Brain (organoid and tissue), 16 donors: ENCODE measurements at places on chromosomes 5 and 9.
A peak's percentile ranks its signal among the peaks of the same experiment; 100 is the strongest.

DNA sequence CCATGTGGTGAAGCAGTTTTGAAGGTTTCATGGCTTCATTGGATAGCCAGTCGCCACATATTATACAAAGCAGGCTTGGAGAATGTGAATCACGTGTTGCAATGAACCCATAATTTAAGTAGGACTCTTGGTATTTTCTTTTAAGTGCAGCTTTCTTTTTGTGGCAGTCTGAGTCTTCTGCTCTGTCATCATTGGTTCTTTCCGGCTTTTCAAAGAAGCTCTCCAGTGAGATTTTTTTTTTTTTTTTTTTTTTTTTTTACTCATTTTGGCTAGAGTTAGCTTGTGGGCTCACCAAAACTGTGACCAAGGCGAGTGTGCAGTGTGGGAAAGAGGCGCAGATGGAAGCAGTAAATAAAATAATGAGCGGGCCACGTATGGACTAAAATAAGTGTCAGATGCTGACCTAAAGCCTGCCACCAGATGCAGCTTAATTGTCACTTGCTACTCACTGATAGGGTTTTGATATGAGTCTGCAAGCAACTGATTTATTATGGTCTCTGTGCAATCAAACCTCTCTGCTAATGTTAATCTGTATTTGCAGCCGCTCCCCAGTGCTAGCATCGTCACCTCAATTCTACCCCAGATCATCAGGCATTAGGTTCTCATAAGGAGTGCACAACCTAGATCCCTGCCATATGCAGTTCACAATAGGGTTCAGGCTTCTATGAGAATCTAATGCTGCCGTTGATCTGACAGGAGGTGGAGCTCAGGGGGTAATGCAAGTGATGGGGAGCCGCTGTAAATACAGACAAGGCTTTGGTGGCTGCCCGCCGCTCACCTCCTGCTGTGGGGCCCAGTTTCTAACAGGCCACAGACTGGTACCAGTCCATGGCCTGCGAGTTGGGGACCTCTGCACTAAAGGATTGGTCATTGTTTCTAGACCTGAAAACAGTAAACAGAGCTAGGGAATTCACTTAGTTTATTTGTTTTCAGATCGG lies 45.5 kb upstream of the LARP1 start:
- no peak for DNase-seq

- DNase-seq = peak; percentile 12
These were observed 76.7 kb downstream of the LURAP1L start for GRCh38 chr9:12851341-12852090.

- no peak for DNase-seq
These were observed 49.0 kb upstream of the IRX4 start for GRCh38 chr5:1931604-1932231.

- no peak for DNase-seq
These were observed 87.6 kb downstream of the PHF2 start for GRCh38 chr9:93663877-93664548.

DNA sequence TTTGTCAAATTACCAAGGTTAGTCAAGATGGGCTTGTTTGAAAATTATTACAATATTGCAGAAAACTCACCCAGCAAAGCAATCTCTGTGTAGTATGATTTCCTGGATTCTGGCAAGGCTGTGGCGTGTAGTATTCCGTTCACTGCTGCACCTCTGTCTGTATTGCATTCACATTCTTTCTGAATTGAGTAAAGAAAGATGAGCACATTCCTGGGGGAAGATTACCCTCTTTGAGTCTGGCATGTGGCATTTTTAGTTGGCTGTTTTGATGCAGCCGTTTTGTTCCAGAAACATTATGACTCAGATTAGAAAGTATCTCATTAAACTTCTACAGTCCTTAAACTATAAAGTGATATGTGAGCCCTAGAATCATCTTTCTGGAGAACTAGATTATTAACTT lies 197.7 kb downstream of the TENT4A start:
- no peak for DNase-seq

GRCh38 chr5:100270023-100270771 lies 265.0 kb upstream of the FAM174A start:
- peak; percentile 28 for DNase-seq

DNA sequence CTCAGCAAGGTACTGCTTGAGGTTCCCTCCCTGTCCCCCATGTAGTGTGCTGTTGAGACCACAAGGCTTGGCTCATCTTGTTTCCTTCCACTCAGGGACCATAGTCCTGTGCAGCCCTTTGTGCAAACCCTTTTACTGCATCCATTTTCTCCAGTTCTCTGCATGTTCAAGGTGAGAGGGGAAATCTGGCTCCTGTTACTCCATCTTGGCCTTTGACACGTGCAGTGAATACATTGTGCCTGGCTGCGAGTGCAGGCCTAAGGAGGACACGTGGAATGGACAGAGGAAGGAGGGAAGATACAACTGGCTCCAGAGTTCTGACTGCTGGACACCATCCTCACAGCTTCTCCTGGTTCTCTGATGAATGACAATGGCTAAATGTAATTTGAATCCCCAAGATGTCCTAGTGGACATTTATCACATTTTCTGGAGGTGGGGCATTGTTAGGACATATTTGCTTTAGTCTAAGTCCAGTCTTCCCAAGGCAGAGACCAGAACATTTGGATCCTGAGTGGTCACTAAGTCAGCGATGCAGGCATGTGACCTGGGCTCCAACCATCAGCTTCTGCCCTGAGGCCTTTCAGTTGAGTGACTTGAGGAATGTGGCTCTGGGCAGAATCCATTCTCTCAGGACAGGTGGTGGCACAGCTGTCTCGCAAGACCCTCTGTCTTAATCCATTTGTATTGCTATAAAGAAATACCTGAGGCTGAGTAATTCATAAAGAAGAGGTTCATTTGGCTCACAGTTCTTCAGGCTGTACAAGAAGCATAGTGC lies 189.0 kb upstream of the DAP start:
- DNase-seq = no peak

DNA sequence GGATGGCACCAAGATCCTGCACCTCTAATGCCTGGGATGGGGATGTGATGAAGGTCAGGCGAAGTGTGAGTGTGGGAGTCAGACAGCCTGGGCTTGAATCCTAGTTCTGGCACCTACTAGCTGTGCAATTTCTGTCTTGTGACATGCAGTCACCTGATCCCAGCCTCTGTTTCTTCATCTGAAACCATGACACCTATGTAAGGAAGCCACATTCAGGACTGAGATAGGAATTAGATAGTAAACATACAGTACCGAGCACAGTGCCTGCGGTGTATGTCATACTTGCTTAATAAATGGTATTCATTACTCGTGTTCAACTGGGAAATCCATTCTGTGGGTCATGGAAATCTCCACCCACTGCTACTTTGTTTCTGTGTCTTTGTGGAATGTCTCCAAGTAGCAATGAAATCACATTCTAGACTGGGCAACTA lies 140.6 kb upstream of the STC2 start:
- no peak for DNase-seq

DNA sequence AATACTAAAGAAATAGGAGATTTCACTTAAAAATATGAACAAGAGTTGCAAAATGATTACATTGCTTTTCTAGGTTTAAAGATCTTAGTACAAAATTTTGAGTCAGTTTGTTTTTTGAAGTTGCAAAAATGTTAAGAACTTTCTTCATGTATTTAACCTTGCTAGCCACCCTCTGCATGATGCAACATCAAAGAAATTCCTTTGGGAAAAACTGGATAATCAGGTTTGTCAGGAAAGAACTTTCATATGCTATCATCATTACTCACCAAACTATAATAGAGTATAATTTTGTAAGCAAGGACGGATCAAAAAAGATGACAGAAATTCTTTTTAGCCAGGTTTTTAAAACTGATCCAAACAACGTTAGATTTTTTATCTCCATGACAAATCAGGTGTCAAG lies 116.9 kb upstream of the MRPS30 start:
- DNase-seq = no peak

GRCh38 chr9:77827104-77827784 lies 179.1 kb upstream of the GNA14 start:
- DNase-seq = no peak

DNA sequence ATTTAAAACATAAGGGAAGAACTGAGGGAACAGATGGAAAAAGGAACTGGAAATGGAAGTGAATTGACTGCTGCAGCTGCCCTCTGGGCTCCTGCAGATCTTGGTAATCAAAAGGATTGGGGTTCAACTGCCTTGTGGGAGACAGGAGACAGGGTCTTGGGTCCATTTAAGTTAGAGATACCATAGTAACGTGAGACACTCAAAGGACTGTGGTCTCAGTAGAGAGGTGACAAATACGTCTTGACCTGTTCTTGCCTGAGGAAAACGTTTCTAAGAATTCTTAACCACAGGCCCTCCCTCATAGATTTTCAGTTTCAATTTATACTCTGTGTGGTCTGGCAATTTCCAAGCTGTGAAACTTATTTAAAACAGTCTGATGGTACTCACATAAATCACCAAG lies 100.8 kb upstream of the DHFR start:
- peak; percentile 12 for DNase-seq

DNA sequence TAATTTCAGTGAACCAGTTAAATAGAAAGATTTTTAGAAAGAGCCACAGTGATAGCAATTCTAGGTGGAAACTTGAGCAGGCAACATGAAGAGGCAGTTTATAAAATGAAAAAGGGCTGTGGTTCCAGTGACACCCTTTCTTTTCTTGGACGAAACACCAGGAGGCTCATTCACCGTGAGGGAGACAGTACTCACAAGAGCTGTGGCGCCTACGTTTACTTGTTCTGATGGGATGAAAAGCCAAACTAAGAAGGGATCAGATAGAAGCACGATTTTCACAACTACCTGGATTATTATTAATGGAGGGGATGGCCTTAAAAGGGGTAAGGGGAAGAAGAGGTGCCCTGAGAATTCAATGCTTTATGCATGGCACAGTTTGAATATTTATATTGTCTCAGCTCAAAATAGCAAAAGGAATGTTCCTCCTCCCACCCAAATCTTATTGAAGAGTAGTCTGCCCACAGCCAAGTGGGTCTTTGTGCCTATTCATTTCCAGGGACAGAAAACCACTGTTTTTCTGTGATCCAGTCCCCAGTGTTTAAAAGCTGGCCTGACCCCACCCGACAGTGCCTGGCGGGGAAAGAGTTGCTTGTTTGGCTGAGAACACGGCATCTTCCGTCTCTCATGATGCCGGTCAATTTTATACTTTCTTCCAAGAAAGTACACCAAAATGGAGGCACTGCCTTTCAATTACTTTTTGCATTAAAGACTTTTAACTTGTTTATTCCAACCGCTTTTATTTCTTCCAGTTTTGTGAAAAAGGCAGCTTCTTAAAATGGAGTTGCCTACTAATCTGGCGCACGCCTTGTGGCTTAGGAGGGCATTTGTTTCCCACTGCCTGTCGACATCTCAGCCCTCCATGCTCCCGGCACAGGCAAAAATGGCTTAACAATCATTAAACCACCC lies 51.9 kb downstream of the HABP4 start:
- DNase-seq = no peak

- no peak for DNase-seq
These were observed 97.3 kb downstream of the SIL1 start for GRCh38 chr5:139100825-139101224.

- DNase-seq = no peak
These were observed 1171.2 kb downstream of the CDH12 start for GRCh38 chr5:21681911-21682310.

- no peak for DNase-seq
These were observed 18.5 kb downstream of the CD180 start for GRCh38 chr5:67178085-67178484.

GRCh38 chr5:177353093-177353492 lies 1.6 kb upstream of the LMAN2 start:
- DNase-seq = no peak

- no peak for DNase-seq
These were observed 141.6 kb upstream of the IL12B start for GRCh38 chr5:159471904-159472303.

DNA sequence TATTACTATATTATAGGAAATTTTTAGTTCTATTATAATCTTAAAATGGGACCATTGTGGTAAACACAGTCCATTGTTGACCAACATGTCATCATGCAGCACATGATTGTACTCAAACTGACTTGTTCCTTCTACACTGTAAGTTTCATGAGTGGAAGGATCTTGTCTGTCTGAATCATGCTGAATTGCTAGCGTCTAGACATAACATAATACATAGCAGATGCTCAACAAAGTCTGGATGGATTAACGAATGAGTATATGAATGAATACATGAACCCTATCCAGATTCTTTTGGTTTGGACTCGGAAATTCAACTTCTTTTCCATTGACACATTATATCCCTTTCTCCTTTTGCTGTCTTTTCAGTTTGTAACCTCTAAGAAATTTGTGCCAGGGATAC lies 429.2 kb upstream of the SGCD start:
- DNase-seq = no peak

- no peak for DNase-seq
These were observed 8.9 kb upstream of the ZNF483 start for GRCh38 chr9:111516061-111516465.

DNA sequence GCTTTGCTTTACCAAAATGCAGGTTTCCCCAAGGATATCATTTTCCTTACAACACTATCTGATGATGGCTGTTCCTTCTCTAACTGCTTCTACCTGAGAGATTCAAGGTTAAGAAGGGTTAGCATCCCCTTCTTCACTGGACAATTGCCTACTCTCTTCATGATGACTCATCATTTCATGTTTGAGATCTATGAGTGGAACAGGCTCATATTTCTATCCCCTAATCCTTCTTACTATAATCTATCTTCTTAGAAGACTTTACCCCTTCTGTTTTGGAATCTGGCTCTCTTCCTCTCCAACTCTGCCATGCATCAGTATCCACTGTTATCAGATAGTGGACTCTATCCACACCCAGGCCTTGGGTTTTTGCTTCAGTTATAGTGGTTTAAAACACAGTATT lies 54.3 kb downstream of the NR3C1 start:
- no peak for DNase-seq

- DNase-seq = peak; percentile 41
These were observed 71.2 kb downstream of the SHB start for GRCh38 chr9:37997636-37998374.

GRCh38 chr5:10627160-10627701 lies 63.4 kb downstream of the ANKRD33B start:
- no peak for DNase-seq

DNA sequence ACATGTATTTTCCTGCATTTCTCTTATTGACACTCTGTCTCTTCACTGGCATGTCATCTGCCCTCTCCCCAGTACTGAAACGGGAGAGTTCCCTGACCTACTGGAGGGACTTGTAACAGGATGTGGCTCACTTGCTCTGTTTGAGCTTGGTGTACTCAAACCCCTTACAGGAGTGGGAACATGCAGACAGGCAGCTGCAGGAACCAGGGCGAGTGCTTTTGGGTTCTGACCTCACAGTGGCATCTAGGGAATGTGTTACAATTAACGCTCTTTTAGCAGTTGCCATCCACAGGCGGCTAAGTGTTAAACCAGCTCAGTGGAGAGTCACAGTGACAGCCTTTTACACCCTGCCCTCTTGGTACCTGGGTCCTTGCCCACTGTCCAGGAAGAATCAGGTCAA lies 300.3 kb upstream of the GRAMD2B start:
- no peak for DNase-seq

DNA sequence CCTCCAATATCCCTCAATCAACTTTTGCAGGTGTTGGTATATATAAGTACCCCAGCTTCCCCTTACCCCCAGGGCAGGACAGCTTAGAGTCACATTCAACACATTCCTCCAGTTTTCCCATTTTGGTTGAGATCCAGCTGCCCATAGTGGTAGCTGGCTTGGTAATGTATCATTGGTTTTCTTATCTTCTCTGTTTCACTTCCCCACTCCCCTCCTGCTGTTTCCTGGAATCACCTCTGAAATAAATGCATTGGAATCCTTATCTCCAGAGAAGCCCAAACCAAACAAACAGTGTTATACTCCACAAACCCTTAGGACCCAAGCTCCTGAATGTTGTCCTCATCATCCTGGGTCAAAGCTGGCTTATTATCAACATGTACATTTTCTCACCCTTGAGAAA lies 184.8 kb downstream of the TMEM38B start:
- no peak for DNase-seq
